NCI-H187 (cell line): ENCODE measurements at places on chromosomes 12 and 14.
A peak's percentile ranks its signal among the peaks of the same experiment; 100 is the strongest.

- DNase-seq = no peak
These were observed 20.3 kb downstream of the MED13L start for GRCh38 chr12:116257215-116257614.

DNA sequence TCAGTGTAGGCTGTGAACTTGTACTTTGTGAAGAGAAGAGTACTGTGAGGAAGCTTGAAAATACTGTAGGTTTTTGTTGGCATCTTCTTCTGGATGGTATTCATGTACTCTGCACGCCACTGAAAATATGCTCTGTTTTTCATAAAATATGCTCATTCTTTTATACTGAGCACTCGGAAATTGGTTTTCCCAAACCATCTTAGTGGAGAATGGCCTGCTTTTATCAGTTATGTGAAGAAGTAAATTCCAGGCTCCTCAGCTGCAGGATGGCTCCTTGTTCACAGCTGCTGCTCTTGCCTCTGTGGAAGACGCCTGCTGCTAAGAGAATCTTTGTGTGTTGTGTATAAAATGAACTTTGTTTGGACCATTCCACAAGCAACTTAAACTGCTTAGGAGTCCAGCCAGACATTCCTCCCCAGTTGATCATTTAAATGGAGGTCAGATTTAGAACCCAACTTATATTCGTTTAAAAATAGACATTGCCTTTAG is 443.5 kb upstream of the RGS6 start:
- DNase-seq = no peak

GRCh38 chr12:93134175-93134890 is 205.2 kb upstream of the EEA1 start:
- no peak for DNase-seq

GRCh38 chr14:53858345-53858684 is 98.3 kb downstream of the BMP4 start:
- no peak for DNase-seq

DNA sequence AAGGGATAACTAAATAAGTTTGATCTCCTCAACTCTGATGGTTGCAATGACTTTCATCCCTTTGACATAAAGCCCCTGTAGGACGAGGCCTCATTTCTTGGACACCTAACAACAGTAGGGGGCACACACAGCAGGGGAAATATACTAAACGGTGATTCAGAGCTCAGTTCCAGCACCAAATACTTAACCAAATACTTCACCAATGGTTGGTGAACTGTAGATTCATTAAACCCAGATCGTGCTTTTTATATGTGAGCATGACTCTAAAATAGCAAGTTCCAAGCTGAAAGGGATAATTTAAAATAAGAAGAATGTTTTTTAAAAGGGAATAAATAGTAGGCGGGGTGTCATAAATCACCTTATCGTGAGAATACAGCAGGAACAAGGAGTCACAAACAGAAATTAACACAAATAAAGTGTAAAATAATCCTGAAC is 53.2 kb downstream of the ATG2B start:
- DNase-seq = no peak

DNA sequence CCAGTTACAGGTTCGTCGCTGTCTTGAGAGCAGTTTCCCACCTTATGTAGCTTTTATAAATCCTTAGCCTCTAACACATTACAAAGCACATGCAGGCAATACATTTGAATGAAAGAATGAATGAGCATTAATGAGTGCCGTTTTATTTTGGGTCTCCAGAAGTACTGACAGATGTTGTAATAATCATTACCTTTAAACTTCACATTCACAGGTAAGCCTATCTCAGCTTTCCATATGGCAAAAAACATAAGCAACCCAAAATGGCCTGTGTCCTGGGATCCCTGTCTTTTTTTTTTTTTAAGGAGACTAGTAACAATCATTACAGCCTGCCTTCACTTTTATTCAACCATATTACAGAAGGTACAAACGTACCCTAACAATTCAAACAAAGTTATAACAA is 52.9 kb upstream of the FERMT2 start:
- no peak for DNase-seq

DNA sequence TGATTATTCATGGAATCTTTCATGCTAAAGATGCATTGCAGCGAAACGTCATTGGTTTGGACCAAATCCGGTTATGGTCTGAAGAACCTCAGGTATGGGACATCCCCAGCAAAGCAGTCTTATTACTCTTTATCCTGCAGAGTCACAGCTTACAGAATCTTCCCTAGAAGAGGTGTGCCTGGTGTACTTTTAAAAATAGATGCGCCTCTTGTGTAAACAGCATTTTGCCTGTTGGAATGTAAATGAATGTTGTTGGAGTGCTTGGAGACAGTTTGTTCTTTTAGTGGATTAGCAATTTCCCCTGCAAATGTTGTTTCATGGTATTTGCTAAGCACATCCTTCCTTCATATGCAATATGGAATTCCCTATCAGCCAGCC is 242.5 kb downstream of the ZFP36L1 start:
- no peak for DNase-seq

DNA sequence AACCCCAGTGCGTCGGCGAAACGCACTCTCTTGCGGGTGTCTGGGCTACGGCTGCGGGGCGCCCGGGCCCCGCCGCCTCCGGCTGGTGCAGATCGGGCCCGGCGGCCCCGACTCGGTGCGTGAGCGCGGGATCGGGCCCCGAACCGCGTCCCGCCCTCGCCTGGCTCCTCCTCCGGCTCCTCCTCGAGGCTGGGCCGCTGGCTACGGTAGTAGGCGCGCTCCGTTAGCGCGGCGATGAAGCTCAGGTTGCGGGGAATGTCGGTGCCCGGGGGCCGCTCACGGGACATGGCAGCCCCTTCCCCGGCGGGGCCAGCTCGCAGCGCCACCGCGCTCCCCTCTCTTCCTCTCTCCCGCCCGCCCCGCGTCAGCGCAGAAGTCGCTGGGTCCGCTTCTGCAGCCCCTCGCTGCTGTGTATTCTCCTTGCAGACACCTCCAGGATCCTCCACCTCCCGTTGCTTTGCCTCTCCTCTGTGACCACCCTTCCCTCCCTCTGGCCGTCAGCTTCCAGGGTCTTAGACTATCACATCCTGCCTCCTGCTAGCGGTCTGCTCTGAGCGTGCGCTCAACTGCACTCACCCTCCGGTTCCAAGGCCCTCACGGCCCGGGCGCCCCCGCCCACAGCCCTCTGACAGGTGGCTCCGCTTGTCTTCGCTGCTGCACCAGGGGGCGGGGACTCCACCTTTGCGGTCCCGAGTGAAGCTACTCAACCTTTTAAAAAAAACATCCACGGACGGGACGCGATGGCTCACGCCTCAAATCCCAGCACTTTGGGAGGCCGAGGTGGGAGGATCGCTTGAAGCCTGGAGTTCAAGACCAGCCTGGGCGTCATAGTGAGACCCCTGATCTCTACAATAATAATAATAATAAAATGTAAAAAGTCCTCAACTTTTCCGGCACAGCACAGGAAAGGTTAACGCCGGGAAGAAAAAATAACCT is at the start of gene PPP1R3E:
Gene PPP1R3E (minus strand): TSS at position 570 of the 936 bp plus-strand sequence. CDS start 283 bp downstream, at position 287.
- peak; percentile 81 for DNase-seq

DNA sequence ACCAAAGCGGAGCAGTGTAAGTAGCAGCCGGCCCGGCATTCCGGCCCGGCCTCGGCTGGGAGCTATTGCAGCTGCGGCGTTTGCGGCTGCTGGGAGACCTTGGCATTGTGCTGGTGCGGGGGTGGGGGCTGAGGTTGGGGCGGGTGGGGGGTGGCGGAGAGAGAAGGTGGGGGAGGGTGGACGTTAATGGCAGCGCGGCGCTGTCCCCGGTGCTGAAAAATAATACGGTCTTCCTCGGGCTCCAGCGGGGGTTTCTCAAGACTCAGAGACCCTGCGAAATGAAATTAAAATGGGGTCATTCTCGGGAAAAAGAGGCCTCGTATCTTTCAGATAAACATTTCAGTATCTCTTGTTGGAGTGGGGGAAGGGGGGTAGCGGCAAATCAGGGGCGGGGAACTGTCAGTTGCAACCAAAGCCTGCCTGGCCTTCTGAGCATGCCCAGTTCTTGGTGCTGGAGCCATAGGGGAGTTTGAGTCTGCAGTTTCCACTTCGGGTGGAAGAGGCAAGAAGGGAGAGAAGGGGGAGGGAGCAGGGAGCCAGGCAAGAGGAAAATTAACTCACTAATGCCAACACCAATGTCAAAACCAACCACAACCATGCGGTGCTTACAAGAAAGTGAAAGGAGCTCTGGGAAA is 414 bp downstream of the UNC79 start:
- peak; percentile 78 for DNase-seq

- no peak for DNase-seq
These were observed 41.8 kb upstream of the SLC6A15 start for GRCh38 chr12:84954415-84954814.

DNA sequence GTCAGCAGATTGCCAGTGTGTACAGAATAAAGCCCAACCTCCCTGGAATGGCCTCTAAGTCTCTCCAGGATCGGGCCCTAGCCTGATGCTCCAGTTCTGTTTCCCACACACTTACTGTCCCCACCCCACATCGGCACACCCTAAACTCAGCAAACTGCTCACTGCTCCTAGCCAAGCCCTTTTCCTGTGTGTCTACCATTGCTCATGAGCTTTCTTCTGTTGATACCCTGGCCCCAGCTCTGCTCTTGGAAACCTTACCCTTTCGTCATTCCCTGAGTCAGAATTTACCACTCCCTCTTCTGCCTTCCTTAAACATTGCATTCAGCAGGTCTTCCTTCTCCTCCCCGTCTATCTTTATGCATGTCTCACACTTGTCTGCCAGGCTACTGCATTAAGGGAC is 158.9 kb downstream of the TMX1 start:
- DNase-seq = no peak

- DNase-seq = peak; percentile 67
These were observed at the start of gene KDM2B for GRCh38 chr12:121580959-121581685. Gene KDM2B, minus strand, starts transcription at chr12:121581023. Its CDS starts 112 bp downstream, at chr12:121580911.

DNA sequence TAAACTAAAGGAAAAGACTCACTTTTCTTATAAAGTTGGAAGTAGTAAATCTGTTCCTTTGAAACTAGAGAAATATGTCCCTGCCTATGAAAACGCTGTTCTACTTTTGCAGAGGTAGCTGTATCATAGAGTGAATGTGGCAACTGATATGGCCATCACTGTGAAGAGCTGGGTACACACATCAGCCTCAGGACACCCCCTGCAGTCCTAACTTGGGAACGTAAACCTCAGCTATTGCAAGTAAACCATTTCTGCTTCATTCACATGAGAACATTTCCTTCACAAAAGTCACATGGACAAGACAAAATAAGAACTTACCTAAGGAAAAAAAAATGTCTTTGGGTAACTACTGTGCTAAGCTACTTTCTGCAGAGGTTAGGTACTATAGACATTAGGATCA is 233.3 kb upstream of the PPFIA2 start:
- no peak for DNase-seq

DNA sequence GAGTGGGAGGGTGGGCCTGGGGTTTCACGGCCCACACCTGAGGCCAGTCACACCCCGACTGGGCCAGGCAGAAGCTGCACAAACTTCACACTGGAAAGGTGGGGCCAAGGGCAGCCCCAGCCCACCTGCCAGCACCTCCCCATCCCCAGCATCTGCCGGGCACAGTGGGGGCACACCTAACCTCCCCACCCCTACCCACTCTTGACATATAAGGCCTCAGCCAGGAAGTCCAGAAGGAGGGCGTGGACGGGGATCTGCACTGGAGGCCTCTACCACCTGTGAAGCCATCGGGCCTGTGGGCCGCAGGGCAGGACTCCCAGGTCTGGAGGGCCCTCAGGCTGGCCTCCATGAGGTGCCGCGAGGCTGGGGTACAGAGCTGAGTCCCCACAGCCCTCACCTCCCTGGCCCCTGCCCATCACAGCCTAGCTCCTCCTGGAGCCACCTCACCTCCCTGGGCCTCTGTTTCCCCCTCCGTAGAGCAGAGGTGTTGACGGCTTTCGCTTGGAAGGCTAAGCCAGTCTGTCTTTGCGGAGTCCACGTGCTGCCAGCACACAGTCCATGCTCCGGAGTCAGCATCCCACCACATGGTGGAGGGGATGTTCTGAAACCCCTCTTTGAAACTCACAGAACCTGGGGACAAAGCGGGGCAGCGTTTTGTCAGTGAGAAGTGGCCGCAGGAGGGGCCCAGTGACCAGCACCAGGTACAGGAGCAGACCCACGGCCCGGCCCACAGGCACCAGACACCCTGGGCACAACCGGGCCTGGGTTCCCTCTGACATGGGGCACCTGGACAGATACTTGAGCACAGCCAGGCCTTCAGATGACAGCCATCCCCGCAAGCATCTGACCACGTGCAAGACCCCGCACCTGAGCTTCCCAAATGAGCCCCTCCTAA is 38.2 kb upstream of the INF2 start:
- no peak for DNase-seq
